ENCODE measurements at places on chromosomes 1 and 21. TPM values are rescaled to one million over a fixed set of nuclear protein-coding genes. Genes with fewer than 3 reads are reported as not detected.

Gene MAP10
- total RNA-seq: 1.1 TPM

Gene TDRD5
- total RNA-seq: 0.57 TPM

Gene DPT
- 65.8 TPM for total RNA-seq

DNA sequence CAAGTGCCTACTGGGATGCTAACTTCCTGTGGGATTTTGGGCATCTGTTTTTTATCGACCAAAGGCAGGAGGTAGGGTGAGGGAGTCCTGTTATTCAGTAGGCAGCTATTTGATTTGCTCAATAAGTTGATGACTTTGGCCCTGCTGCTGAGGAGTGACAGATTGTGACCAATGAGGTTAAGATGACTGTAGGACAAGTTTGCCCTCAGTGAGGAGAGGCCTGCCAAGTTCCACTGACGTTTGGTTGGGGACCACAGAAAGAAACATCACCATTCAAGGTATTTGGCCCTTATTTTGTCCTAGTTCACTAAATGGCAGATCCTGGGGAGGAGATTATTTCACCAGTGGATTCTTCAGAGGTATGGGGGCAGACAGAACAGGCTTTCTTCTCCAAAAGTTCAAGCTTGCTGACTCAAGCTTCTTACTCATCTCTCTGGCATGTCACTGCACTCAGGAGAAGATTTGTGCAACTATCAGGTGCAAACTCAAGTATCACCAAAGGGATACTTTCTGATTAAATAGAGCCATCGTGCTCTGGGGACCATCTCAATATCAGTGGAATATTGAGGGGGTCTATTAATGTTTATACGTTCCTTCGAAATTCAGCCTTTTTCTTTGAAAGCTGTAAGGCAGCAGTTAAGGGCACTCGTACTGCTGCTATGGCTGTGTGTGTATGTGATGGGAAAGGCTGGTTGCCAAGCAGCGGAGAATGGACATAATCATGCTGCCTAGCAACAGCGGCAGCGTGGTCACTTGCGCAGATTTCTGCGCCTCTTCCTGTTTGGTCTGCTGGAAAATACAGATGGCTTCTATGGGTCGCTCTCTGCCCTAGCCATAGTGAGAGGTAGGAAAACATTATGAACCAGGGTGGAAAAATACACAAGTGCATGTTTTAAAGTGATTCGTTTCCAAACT, 78.7 kb downstream of the PBX1 start:
- no peak for DNase-seq

- DNase-seq: no peak
Measured at GRCh38 chr1:247656221-247656875, 23.2 kb downstream of the OR13G1 start.

- no peak for DNase-seq
Measured at GRCh38 chr1:25683731-25684130, 67.1 kb downstream of the MAN1C1 start.

- no peak for DNase-seq
Measured at GRCh38 chr1:96579636-96580035, 141.9 kb upstream of the PTBP2 start.

All from esophagus squamous epithelium (tissue), 5 donors.